ENCODE measurements at places on chromosomes 13 and 19.
A peak's percentile ranks its signal among the peaks of the same experiment; 100 is the strongest.

GRCh38 chr19:18599485-18599884, 7.1 kb downstream of the CRLF1 start:
- no peak for DNase-seq

DNA sequence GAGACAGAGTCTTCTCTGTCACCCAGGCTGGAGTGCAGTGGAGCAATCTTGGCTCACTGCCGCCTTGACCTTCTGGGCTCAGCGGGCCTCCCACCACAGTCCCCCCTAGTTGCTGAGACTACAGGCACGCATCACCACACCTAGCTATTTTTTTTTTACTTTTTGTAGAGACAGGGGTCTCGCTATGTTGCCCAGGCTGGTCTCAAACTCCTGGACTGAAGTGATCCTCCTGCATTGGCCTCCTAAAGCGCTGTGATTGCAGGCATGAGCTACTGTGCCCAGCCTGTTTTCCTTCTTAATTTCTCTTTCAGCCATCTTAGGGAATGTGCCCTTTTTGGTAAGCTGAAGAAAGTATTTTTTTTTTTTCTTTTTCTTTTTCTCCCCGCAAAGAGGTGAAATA, 42.6 kb upstream of the RNF113B start:
- no peak for DNase-seq

DNA sequence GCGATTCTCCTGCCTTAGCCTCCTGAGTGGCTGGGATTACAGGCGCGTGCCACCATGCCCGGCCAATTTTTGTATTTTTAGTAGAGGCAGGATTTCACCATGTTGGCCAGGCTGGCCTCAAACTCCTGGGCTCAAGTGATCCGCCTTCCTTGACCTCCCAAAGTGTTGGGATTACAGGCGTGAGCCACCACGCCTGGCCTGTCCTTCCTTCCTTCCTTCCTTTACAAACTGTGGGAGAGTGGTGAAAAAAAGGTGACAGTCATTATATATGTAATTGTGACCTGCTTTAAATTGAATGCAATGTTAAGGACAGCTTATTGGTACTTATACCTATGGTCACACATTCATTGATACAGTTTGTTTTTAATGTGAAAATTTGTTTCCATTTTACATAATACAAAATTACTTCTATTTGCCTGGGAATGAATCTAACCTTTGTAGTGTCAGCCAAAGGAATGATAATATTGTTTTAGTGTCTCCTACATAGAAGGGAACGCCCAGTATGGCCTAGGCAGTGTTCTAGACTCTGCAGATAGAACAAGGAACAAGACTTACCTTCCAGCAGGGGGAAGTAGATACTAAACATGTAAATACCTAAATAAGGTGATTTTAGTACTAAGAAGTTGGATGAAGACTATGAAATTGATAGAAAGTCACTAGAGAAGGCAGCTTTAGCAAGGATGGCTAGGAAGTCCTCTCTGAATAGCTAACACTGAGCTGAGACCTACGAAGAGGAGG, 146.3 kb downstream of the GGACT start:
- no peak for DNase-seq

DNA sequence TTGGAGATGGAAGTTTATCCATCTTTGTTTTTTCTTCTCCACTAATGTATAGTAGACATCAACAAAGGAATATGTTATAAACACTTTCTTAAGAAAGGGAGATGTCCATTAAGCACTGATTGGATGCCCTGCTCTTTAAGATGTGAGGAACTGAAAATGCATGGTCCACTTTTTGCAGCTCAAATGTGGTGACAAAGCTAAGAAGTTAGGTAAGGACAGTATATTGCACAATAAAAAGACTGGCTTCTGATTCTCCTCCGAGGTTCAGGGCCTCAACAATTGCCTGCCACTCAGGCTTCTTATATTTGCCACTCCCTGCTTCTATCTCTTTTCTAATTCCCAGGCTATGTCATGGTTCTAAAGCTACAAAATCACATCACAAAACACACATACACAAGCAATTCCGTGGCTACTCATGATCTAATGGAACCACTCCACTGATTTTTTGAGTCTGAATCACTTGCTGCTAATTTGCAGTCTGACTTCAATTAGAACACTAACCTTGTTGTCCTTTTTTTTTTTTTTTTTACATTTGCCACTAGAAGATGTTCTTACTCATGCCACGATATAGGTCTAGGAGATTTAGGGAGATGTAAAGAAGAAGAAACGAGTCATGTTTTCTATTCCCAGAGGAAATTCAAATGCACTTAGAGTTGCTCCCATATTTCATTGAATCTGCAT, 29.6 kb upstream of the TNFSF11 start:
- no peak for DNase-seq

GRCh38 chr13:100721885-100722512, 47.4 kb upstream of the TMTC4 start:
- peak; percentile 21 for DNase-seq

GRCh38 chr13:66853564-66853963, 376.6 kb downstream of the PCDH9 start:
- DNase-seq = no peak

DNA sequence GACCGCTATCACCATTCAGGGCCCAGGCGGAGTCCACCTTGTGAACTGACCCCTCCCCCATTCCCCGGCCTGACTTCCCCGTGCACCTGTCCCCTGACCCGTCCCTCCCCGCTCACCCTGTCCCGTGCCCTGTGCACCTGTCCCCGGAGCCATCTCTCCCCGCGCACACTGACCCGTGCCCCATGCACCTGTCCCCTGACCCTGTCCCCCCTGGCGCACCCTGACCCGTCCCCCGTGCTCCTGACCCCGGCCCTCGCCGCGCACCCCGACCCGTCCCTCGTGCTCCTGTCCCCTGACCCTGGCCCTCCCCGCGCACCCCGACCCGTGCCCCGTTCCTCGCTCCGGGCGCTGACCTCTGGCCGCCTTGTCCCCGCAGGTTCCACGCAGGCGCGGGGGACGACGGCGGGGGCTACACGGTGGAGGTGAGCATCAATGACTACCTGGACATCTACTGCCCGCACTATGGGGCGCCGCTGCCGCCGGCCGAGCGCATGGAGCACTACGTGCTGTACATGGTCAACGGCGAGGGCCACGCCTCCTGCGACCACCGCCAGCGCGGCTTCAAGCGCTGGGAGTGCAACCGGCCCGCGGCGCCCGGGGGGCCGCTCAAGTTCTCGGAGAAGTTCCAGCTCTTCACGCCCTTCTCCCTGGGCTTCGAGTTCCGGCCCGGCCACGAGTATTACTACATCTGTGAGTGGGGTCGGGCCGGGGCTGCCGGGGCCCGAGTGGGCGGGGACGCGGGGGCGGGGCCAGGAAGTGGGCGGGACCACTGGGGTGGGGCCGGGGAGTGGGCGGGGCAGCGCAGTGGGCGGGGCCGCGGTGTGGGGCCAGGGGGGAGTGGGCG, 9.7 kb downstream of the EFNA2 start:
- no peak for DNase-seq

GRCh38 chr19:9205501-9206113, 13.8 kb downstream of the OR7D4 start:
- peak; percentile 58 for DNase-seq

GRCh38 chr13:50994651-50995050, 85.1 kb downstream of the RNASEH2B start:
- no peak for DNase-seq

GRCh38 chr19:39828015-39828653, 5.8 kb downstream of the DYRK1B start:
- DNase-seq = no peak

DNA sequence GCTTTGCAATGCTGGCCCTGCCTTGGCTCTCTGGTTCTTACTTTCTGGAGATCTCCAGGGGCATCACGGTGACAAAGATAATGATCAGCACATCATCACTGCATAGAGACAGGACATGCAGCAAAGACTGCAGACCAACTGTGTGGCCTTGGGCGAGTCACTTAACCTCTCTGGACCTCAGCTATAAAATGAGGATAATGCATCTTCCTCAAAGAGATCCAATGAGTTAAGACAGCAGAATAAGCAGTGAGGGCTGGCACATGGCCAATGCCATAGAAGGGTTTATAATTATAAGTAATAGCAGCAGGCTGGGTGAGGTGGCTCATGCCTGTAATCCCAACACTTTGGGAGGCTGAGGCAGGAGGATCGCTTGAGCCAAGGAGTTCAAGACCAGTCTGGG, 2.4 kb downstream of the MAG start:
- DNase-seq = no peak

DNA sequence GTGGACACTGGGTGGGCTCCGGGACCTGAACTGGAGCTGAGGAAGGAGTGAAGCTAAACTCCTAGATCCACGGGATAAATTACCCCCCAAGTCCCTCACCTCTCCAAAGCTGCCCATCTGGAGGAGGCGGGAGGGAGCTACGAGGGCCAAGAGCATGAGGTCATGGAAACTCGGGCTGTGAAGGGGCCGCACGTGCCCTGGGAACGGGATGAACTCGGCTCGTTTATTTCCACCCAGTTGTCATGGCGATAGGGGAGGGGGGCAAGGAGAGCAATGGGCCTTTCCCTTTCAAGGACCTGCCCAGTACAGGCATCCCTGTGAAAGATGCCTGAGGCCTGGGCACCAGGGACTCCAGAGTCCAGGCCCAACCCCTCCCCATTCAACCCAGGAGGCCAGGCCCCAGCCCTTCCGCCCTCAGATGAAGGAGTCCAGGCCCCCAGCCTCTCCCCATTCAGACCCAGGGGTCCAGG, 3.8 kb downstream of the PPP1R12C start:
- no peak for DNase-seq

DNA sequence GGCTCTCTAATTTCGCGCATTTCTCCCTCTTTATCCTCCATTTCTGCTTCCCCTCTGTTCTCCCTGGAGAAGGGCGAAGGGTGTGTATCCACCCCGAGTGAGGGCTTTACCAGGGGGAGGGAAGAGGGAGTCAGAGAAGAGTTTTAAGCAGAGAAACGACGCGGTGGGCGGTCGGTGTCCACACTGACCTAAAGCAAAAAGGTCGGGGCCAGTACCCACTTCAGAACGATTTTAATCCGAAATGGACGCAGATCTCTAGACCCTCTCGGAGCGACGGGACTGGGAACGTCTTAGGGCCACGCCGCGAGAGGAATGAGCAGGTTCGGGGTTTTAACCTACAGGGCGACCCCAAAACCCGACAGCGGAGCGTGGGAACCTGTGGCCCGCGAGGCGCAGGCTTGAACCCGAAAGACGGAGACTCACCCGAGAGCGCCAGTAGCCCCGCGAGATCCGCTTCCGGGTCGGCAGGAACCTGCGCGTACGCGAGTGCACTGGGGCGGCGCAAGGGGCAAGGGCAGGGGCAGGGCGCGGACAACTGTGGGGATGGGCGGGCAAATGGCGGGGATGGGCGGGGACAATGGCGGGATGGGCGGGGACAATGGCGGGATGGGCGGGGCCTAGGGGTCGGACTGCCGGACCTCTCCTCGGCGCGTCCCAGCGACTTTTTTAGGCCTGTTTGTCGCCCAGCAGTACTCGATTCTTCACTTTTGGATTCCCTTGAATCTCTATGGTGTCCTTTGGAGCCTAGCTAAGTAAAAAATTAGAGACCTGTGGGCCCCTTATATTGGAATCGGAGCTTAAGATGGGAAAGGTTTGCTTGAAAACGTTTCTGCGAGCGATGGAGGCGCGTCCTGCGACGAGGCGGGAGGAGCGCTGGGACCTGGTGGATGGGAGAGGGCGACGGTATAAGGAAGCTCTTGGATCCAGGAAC, at the start of gene ZNF677:
TSS of gene ZNF677 (minus strand) at position 463 of the 931 bp plus-strand sequence. CDS start 3,323 bp downstream, outside the sequence.
- DNase-seq = peak; percentile 74

GRCh38 chr19:29530540-29531457, 5.0 kb downstream of the VSTM2B start:
- DNase-seq = no peak

DNA sequence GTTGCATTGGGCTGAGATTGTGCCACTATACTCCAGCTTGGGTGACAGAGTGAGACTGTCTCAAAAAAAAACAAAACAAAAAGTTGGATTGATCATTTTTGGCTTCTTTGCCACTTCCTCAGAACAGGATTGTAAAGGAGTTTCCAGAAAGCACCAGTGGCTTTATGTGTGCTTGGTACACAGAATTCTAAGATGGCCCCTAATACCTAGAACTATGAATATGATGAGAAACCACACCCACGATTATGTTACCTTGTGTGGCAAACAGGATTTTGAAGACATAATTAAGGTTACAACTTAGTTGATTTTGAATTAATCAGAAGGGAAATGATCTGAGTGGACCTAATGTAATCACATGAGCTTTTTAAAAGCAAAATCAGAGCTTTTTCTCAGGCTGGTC, 26.5 kb downstream of the CEACAM1 start:
- no peak for DNase-seq

- no peak for DNase-seq
These were observed 1074.4 kb upstream of the PRR20A start for GRCh38 chr13:56066321-56066720.

- DNase-seq = no peak
These were observed 22.6 kb upstream of the CDC16 start for GRCh38 chr13:114212158-114212495.

DNA sequence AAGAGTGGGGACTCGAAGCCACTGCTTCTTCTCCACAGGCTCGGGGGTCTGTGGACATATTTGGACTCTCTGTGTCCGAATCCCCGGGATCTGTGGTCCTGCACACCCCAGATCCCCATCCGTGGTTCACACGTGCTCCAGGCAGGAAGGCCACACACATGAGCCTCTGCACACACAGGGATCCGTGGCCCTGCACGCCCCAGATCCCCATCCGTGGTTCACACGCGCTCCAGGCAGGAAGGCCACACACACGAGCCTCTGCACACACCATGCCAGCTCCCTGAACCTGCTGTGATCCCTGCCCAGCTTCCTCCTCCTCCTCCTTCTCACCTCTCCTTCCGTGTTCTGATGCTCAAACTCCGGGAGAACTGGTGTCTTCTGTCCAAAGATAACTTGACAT, 3.1 kb downstream of the TEX29 start:
- no peak for DNase-seq

DNA sequence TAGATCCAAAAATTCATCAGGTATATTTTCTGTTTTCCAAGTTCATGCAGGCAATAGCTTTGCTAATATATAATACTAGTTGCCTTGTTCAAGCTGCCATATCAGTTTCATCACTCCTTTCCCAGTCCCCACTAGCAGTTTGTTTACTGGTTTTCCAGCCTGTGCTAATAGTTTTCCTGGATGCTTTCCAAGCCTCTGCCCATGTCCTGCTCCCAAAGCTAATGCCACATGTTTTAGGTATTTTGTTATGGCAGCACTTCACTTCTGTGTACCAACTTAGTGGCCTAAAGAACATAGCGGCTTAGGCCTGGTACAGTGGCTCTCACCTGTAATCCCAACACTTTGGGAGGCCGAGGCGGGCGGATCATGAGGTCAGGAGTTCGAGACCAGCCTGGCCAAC, 28.1 kb upstream of the ZNF527 start:
- no peak for DNase-seq

DNA sequence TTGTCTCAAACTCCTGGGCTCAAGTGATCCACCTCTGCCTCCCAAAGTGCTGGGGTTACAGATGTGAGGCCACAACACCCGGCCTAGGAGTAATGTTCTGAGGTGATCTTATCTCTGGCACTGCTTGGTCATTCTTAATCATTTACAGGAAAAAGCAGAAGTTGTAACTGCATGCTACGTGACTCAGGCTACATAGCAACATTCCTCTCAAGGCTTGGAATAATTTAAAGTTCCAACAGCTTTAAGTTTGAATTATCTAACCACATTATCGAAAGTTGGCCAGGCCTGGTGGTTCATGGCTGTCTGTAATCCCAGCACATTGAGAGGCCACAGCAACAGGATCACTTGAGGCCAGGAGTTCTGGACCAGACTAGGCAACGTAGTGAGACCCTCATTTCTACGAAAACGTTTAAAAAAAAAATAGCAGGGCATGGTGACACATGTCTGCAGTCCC, 3.9 kb upstream of the B9D2 start:
- no peak for DNase-seq

- no peak for DNase-seq
These were observed 945 bp downstream of the AMER2 start for GRCh38 chr13:25171170-25171516.

Data from stimulated activated CD4-positive, alpha-beta T cell treated with anti-CD3 and anti-CD28 coated beads, Interleukin-4, amount 100 ng/mL, for 4 hours (primary cell).